ENCODE measurements at places on chromosomes 12 and 14. TPM values are rescaled to one million over a fixed set of nuclear protein-coding genes. Genes with fewer than 3 reads are reported as not detected.

- no peak for DNase-seq
These were observed 59.3 kb upstream of the SLC24A4 start for GRCh38 chr14:92263681-92264080.

DNA sequence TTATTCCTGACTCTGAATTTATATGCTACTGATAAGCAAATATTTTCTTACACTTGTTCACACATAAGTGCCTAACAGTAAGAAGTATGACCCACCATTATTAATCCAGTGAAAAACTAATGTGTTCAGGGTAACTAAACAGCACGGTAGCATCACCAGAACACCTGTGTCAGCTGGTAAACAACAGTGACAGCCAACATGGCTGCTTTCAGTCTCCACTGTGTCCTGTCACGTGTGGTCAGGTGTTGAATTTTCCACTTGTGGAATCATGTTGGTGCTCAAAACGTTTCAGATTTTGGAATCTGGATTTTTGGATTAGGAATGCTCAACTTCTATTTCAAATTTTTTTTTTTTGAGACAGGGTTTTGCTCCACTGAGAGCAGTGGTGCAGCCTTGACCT is 14.3 kb upstream of the ATP23 start:
- no peak for DNase-seq

GRCh38 chr12:68240079-68240478 is 13.3 kb downstream of the IL22 start:
- no peak for DNase-seq

DNA sequence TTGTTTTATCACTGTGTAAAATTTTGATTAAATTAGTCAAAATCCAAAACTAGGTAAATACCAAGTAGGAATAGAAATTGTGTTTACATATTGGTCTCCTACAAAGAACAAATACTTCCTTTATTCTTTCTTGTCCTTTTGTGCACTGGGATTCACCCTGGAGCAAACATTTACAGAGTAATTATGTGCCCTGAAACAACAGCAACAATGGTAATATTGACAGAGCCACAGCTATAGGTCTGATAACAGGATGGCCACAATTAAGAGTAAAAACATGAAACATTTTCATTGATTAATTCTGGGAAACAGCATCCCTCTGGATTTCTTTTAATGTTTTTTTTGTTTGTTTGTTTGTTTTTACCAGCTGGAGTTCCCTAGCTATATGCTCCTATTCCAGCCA is 61.2 kb downstream of the SLC38A6 start:
- no peak for DNase-seq

- DNase-seq = no peak
These were observed 12.6 kb upstream of the EDDM3A start for GRCh38 chr14:20732979-20733635.

DNA sequence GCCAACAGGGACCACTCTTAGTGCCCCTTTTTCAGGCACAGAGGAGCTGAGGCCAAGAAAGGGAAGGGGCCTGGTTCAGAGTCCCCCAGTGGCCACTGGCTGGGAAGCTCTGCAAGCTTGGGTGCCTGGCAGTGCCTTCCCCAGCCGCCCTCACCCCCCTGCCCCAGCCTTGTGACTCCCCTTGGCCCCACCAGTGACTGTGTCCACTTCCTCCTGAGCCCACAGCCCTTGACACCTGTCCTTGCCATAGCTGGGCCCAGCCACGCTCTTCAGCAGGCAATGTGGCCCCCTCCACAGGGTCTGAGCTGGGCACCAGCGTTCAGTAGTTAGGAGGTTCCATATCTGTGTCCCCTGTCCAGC is 19.0 kb upstream of the C14orf180 start:
- no peak for DNase-seq

GRCh38 chr14:58744801-58745394 is 107.1 kb downstream of the DACT1 start:
- DNase-seq = no peak

GRCh38 chr14:100653409-100653808 is 66.2 kb upstream of the BEGAIN start:
- DNase-seq = no peak

GRCh38 chr12:49953151-49953550 is 2.6 kb downstream of the AQP2 start:
- DNase-seq = no peak

DNA sequence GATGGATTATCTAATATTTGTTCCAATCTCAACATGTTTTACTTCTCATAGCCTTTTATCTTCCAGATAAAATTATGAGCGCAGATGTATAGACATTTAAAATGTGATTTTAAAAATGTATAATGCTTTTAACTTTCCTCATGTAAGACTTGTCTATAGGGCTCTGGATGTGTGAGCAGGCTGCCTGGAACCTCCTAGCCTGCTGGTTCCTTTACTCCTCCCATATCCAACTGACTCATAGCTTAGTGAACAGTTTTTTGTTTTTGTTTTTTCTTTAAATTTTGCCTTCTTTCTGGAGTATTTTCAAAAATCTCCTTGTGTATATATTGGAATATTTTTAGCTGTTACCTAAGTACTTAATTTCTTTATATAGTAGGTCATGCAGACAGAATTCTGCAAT is 115.4 kb downstream of the PDE3A start:
- DNase-seq = no peak

- no peak for DNase-seq
These were observed 42.4 kb upstream of the IGF1 start for GRCh38 chr12:102522768-102523167.

- no peak for DNase-seq
These were observed 4.7 kb upstream of the SSH1 start for GRCh38 chr12:108861878-108862587.

- DNase-seq = no peak
These were observed 290.7 kb upstream of the TMPO start for GRCh38 chr12:98224584-98225221.

GRCh38 chr12:16675438-16675837 is 69.5 kb upstream of the LMO3 start:
- no peak for DNase-seq

- DNase-seq = no peak
These were observed 60.9 kb downstream of the MYF5 start for GRCh38 chr12:80777587-80777986.

- no peak for DNase-seq
These were observed 117.2 kb downstream of the TTC7B start for GRCh38 chr14:90699016-90699415.

- no peak for DNase-seq
These were observed 232.8 kb downstream of the TMTC2 start for GRCh38 chr12:82919388-82920054.

DNA sequence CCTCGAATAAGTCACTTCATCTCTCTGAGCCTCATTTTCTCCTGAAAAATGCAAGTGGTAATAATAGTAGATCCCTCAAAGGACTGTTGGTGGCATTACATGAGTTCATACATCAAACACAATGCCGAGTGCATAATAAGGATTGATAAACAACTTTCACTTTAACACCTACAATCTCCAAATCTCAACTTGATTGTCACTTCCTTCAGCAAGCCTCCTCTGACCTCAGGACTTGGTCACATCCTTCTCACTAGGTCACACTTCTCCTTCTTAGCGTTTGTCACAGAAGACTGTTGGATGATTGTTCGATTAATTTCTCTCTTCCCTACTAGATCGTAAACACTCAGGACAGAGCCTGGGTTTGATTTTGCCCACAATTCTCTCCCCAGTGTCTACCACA is 7.9 kb upstream of the PRKAB1 start:
- DNase-seq = no peak

- no peak for DNase-seq
These were observed 5.9 kb downstream of the PSEN1 start for GRCh38 chr14:73142216-73142615.

GRCh38 chr12:69435644-69436043 is 34.5 kb upstream of the FRS2 start:
- DNase-seq = no peak

GRCh38 chr12:24404086-24404815 is 454.8 kb upstream of the SOX5 start:
- no peak for DNase-seq

GRCh38 chr12:120534203-120534702 is at the start of gene RNF10:
TSS of gene RNF10 (plus strand) at chr12:120534356. CDS start at chr12:120534812, 456 bp downstream.
- peak; percentile 91 for DNase-seq

DNA sequence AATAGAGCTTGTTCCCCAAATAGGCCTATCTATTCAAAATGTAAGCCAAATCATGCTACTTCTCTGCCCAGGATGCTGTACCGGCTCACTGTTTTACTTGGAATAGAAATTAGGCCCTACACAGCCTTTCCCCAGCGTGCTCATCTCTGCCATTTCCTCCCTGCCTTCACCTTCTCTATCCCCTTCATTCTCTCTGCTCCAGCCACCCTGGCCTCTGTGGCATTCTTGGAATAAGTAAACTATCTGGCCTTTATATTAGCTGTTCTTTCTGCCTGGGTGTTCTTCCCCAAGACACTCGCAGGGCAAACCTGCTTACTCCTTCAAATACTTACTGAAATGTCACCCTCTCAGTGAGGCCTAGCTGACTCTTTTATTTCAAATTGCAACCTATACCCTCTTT is 30.9 kb upstream of the DYRK2 start:
- DNase-seq = no peak

GRCh38 chr14:22613106-22613695 is 15.1 kb downstream of the ABHD4 start:
- DNase-seq = no peak

DNA sequence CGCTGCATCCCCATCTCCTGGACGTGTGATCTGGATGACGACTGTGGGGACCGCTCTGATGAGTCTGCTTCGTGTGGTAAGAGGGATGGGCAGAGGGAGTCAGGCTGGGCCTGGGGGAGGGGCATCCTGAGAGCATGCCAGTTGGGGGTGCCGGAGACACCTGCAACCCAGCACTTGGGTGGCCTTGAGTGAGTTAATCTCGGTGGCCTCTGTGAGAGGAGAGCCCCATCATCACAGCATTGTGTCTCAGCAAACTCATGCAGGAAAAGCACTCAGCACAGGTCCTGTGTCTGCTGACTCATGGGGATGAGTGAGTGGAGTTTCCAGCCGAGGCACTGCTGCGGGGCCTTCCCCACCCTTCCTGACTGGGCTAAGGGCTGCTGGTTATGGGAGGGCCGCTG is 19.6 kb upstream of the LRP1-AS start:
- no peak for DNase-seq

DNA sequence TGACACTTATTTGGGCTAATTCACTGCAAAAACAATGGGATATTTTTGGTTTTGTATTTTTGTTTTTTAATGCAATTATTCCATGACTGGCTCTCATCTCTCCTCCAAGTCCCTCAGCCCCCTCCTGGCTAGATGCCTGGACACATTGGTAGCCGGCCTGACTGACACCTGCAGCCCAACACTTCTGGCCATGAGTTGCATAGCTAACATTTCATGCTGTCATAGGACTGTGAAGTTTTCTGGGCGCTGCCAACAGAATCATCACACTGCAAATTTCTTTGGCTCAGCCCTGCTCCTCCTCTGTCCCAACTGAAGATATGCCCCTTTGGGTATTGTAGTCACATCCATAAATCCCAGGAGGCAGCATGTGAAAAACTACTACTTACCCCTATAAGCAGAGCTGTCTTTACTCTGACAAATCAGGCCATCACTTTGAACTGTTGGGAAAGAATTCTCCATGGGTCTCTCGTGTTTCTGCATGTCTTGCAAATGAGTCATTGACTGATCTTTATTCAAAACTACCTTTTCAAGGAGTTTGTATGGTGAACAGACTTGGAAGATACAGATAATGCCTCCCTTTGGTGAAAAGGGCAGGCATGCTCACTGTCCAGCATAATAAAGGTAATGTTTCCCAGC is 126.7 kb upstream of the LGR5 start:
- DNase-seq = no peak

DNA sequence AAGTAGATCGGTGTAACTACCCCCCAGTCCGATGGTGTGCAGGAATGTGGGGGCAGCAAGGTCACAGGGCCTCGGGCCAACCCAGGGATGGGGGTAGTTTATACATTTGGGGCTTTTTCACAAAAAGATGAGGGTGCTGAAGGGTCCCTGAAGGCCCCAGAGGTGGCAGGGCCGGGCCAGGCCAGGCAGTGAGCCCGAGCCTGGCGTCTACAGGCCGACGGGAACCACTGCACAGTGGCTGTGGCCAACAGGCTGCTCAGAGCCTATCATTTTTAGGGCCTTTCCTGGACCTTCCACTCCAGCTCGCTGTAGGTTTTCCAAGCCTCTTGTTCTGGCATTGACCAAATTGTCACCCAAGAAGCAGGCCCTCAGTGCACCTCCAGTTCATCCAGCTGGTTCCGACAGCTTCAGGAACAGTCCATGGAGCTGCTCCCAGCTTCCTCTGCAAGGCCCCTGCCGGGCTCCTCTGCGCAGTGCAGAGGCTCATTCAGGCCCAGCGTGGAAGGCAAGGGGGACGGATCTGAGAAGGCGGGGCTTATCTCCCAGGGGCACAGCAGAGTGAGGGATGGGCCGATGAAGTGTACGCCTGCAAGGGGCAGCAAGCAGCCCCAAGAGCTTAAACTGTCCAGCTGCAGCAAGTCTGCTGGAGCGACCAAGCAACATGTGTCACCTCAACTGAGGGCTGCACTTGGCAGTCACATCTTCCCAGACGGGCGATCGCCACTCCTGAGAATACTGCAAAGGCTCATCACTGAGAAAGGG is 13.9 kb downstream of the CDCA4 start:
- no peak for DNase-seq

DNA sequence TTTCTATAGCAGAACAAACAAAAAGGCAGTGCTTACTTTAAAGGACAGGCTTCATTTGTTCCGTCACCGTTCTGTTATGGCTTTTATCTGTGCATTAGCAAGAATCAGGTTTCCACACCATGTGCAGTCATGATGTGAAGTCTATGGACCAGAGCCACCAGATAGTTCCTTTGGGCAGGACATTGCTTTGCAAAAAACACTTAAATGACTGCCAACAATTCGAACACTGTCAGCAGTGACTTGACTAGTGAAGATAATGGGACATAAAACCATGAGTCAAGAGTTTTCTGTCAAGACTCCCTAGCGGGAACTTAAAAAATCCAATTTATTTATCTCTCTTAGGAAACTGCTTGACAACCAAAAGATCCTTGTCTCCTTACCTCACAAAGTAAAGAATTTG is 80.3 kb downstream of the NKX2-1 start:
- no peak for DNase-seq

- no peak for DNase-seq
These were observed 299.2 kb upstream of the FKBP4 start for GRCh38 chr12:2495417-2496112.

DNA sequence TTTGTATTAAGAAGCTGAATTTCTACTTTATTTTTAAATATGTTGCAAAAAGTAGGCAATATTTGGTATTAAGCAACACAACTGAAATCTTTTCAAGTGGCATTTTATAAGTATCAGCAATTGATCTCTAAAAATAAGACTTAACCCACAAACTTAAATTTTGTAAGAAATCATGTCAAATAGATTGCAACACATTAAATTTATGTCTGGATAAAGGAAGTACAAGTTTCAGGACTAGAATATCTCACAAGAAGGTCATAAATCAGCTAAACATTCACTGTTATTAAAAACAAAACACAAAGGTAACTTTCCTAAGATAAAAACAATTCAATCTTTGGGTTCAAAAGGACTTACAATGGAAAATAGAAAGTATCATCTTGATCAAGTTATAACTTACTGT is 32.8 kb downstream of the CPNE8 start:
- DNase-seq = no peak

- DNase-seq = peak; percentile 84
These were observed 156.6 kb downstream of the DAD1 start for GRCh38 chr14:22432348-22432976.

TCL1B gene
- 0.41 TPM for polyA plus RNA-seq

SMCO2 gene
- 0.72 TPM for polyA plus RNA-seq

FBLN5 gene
- polyA plus RNA-seq = 168 TPM

NPFF gene
- 0.73 TPM for polyA plus RNA-seq

CPSF6 gene
- 91.2 TPM for polyA plus RNA-seq

SPX gene
- 15.6 TPM for polyA plus RNA-seq

KLRD1 gene
- 0.55 TPM for polyA plus RNA-seq

GPR84 gene
- polyA plus RNA-seq = 0.24 TPM

OTUB2 gene
- polyA plus RNA-seq = 4.2 TPM

KRT85 gene
- not detected for polyA plus RNA-seq

KCNK10 gene
- 0.22 TPM for polyA plus RNA-seq

SLC5A8 gene
- 24.3 TPM for polyA plus RNA-seq

CKB gene
- 203 TPM for polyA plus RNA-seq

Measured in left renal cortex interstitium (tissue), 4 donors.